Glomerular endothelial cell (primary cell): ENCODE measurements at places on chromosomes 5 and 9. TPM values are rescaled to one million over a fixed set of nuclear protein-coding genes. Genes with fewer than 3 reads are reported as not detected.

- no peak for DNase-seq
Measured at GRCh38 chr9:136949239-136949816, 2.7 kb upstream of the LCN12 start.

DNA sequence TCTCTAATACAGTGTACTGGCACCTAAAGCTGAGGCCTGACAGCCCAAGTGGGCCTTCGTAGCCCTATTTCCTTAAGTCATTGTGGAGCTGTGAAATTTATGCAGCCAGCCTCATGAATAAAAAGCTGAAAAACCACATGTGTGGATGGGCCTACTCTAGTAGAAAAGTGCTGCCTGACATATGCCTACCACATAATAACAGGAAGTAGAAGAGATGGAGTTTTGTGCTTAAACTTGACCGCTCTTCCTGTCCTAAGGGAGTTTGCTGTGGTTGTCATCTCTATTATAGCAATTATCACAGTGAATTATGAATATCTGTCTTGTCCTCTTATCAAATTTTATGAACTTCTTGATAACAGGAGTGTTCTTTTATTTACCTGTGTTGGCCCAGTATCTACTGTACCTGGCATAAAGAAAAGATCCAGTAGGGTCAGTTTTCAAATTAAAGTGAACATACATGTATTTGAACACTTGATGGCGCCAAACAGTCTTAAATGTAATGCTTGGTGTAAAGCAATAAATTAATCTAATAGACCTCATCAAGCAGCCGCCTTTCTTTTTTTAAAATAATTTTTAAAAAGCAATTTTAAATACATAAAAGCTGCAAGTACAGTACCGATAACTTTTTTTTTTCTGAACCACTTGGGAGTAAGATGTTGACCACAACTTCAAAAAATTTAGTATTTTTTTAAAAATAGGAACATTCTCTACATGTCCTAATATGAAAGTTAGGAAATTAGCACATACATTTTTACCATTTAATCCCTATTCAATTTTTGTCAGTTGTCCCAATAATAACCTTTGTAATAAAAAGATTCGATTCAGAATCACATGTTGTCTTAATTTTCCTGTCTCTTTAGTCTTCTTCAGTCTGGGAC is 51.0 kb downstream of the FKTN start:
- peak; percentile 18 for DNase-seq

GRCh38 chr5:133866160-133866902 is 102.1 kb downstream of the C5orf15 start:
- no peak for DNase-seq

- DNase-seq = no peak
Measured at GRCh38 chr9:76756941-76757673, 7.1 kb upstream of the PCA3 start.

GRCh38 chr9:112433499-112434392 is 52.9 kb upstream of the KIAA1958 start:
- no peak for DNase-seq

- no peak for DNase-seq
Measured at GRCh38 chr9:126838895-126839294, 21.5 kb upstream of the ZBTB34 start.

- no peak for DNase-seq
Measured at GRCh38 chr9:6006749-6007057, 8.7 kb downstream of the RANBP6 start.

GRCh38 chr5:179409806-179410205 is 64.5 kb upstream of the ADAMTS2 start:
- DNase-seq = no peak

DNA sequence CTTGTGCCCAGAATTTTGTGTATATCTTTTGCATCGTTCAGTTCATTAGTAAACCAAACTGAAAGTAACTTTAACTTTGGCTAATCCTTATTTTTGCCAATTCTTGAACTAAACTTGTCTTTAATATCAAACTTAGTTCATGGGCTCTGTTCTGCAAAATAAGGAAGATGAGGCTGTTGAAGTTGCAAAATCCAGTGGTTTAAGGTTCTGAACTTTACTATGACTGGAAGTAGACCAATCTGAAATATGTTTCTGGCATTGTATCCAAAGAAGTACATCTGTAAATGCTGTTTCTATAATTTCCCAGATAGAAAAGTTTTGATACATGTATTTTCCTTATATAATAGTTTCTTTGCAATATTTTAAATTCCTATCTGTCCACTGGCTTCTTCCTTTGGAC is 238.1 kb downstream of the CETN3 start:
- no peak for DNase-seq

Gene PRDM9
- total RNA-seq = not detected in 2 replicates

Gene TTC33
- total RNA-seq = 6.7 and 6.8 TPM in 2 replicates

Gene NRG2
- 0.23 and 0.39 TPM in 2 replicates for total RNA-seq

Gene COL23A1
- total RNA-seq = 0.05 TPM in 1 of 2 replicates, not detected in the other

Gene GSN
- 243 and 255 TPM in 2 replicates for total RNA-seq

Gene FEM1C
- total RNA-seq = 13.9 and 16.1 TPM in 2 replicates

Gene SLC6A18
- not detected in 2 replicates for total RNA-seq

Gene FOXD4L6
- total RNA-seq = not detected in 2 replicates
